Stimulated activated CD8-positive, alpha-beta memory T cell treated with anti-CD3 and anti-CD28 coated beads, Interleukin-15, amount 100 ng/mL, for 1 hour (primary cell): ENCODE measurements at places on chromosomes 2 and 18.

- no peak for DNase-seq
These were observed 15.0 kb upstream of the SERPINB3 start for GRCh38 chr18:63676526-63677323.

DNA sequence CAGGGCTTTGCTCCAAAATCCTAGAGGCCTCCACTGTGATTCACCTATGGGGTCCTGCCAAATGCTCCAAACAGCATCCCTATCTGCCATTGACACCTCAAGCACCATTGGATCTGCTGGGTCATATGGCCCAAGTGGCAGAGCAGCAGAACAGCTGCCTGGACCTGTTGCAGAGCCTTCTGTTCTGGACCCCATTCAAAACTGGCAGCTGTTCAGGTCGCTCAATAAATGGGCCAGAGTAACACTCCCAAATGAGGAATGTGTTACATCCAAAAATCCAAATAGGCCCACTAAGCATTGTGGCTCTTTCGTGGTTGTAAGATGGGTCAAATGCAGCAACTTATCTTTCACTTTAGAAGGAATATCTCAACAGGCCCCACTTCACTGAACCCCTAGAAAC is 783.6 kb downstream of the DCDC2C start:
- no peak for DNase-seq

DNA sequence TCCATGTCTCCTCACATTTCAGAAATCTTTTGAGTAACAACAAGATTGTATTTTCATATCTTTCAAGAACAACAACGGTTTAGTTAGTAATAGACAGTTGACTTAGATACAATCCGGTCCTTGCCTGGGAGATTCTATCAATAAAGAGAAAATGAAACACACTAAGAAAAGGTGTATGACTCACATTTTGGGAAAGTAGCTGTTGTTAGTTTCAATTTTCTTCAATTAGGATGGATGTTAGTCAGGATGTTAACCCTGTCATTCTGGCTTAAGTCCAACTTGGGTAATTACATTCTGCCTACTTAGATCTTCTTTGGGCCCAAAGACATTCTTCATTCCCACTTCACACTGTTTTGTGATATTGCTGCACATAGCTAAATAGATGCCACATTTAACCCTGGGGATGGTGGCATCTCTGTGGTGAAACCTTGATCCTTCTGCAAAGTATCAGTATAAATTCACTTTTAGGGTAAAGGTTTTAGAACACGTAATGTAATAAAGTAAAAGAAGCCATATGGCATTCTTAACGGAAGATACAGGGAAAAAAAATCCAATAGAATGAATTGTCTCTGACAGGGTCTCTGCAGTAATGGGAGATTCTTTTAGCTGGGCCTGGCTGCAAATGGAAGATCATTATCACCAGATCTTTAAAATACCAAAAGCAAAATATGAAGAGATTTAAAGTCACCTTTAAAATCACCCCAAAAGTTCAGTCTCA is 365.5 kb downstream of the FIGN start:
- DNase-seq, result no peak

DNA sequence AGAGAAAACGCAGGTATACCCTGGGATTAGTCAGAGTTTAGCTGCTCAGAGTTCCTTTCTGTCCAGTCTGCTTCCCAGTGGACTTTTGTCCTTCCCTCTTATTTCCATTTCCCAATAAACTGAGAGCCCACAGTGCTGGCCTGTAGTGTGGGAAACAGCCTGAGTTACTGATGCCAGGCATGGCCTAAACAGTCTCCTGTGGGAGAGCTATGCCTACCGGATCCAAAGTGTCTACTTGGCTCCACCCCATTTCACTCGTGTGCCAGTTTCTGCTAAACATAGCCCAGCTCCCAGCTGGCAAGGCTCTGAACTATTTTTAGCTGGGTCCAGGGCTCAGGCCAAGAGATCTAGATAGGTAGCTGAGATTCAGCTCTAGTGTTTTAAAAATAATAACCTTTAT is 15.6 kb upstream of the PPP1CB start:
- no peak for DNase-seq

GRCh38 chr18:67845035-67845434 is 328.5 kb upstream of the DSEL start:
- DNase-seq, result no peak

GRCh38 chr2:111236025-111236424 is 115.3 kb downstream of the BCL2L11 start:
- DNase-seq, result no peak

GRCh38 chr2:204321027-204321800 is 224.1 kb upstream of the PARD3B start:
- no peak for DNase-seq

DNA sequence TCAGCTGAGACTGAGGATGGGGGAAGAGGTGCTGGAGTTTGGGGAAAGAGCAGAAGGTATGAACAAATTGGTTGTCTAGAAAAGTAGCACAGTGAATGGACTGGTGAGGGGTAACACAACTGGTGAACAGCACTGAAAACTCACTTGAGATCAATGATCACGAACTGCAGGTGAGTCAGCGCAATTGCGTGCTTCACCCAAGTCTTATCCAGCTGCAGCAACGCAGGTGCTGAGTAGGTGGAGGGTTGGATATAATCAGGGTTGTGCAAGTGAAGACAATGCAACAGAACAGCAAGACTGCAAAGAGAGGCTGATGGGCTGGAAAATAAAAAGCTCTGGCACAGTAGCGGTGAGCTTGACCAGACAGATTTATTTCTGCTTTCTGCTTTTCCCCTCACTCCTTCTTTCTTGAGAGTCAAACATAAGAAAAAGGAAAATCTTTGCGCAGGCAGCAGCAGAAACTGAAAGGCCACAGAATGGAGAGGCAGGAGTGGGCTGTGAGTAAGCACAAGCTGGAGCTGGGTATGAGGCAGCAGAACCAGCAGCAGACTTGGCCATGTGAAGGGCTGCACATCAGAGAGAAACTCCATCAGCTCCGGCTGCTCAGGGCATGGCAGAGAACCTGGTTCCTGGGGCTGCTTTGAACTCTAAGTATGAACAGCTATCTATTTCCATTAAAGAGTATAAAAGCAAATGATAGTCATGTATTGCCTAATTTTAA is 99.4 kb upstream of the ARL5A start:
- no peak for DNase-seq

DNA sequence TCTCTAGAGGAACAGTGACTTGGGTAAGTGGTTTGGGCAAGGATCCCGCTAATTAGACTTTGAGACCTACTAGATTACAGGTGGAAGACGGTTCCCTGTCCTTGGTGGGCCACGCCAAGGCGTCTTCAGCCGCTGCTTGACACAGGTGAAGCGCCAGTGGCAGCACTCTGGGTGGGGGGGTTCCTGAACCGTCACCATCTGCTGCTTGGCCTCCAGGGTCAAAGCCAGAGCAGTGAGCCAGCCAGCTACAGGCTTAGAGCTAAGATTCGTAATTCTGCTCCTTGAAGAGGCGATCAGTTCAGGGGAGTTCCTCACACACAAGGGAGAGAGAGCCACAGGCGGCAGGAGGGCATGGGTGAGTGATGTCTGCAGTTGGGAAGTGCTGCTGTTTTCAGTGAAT is 39.4 kb upstream of the RBM44 start:
- DNase-seq, result no peak

GRCh38 chr18:33470216-33470615 is 29.7 kb upstream of the CCDC178 start:
- no peak for DNase-seq

DNA sequence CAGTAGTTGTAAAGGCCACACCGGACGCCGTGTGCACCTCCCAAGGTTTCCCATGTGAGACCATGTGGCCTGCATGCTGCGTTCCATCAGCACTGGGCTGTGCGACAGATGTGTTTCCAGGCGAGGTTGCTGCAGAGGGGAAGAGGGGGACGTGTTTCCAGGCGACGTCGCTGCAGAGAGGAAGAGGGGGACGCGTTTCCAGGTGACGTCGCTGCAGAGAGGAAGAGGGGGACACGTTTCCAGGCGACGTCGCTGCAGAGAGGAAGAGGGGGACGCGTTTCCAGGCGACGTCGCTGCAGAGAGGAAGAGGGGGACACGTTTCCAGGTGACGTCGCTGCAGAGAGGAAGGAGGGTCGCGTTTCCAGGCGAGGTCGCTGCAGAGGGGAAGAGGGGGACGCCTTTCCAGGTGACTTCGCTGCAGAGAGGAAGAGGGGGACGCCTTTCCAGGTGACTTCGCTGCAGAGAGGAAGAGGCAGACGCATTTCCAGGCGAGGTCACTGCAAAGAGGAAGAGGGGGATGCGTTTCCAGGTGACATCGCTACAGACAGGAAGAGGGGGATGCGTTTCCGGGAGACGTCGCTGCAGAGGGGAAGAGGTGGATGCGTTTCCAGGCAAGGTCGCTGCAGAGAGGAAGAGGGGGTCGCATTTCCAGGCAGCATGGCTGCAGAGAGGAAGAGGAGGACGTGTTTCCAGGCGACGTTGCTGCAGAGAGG is 24.5 kb downstream of the NFATC1 start:
- DNase-seq, result no peak

DNA sequence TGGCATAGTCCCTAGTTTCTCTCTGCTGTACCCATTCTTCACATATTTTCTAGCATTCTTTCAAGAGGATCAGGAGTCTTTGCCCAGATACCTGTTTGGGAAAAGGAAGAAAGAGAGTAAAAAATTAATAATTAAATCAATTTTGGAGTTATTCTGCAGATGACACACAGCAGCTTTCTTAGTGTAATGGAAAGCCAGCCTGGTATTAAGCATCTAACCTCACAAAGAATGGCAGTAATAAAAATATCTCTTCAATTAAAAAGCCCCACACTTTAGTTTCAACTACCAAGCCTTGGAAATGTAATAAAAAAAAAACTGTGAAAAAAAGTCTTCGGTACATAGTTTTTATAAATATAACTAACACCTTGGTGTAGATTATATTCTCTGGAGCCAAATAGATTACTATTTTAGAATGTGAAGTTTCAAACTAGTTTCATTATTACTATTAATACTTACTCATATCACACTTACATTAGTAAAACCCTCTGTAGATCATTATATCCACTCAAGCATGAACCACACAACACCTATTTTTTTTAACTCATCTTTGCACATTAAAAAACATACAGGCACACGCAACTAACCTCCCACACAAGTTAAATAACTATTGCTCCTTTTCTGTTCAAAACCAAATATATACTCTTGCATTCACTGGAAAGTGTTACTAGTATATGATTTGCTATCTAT is 90.9 kb downstream of the GPD2 start:
- no peak for DNase-seq

DNA sequence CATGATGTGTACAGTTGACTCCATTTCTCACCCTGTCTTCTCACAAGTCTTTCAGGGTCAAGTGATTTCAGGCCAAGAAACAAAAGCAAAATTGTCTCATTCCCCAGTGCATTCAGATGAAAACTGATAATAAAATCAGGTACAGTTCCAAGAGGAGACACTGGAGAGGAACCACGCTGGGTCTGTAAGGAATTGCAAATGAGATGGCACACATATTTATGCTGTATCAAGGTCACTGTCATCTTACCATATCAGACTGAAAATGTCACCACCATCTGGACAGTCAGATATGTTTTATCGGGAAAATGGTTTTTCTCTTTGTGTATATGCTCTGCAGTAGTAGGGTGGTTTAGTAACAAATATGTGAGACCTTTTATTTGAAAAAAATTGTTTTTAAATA is 91.7 kb downstream of the CCDC138 start:
- no peak for DNase-seq

DNA sequence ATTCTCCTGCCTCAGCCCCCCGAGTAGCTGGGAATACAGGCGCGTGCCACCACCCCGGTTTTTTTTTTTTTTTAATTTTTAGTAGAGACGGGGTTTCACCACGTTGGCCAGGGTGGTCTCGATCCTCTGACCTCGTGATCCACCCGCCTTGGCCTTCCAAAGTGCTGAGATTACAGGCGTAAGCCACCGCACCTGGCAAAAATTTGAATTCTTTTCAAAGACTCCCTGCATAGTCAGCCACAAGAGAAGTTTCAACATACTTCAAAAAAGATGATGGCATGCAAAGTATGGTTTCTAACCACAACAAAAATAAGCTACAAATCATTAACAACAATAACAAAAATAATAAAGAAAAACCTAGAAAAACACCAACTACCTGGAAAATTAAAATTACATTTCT is 22.0 kb downstream of the HYCC2 start:
- DNase-seq, result no peak

DNA sequence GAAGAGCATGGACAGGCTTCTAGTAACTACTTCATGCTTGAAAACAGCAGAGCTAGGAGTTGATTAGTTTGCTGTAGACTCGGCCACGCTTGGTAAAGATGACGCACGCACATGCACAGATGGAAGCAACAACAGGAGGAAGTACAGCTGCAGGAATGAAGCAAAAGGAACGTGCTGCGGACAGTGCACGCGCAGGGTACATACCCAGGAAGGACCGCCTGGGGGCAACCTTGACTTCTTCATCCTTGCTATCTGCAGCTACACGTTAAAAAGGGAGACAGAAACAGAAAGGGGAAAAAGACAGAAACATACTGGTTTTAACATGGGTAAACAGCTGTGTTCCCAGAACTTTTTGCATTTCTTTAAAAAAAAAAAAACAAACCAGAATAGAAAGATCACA is 17.7 kb downstream of the SLC66A2 start:
- DNase-seq, result no peak

DNA sequence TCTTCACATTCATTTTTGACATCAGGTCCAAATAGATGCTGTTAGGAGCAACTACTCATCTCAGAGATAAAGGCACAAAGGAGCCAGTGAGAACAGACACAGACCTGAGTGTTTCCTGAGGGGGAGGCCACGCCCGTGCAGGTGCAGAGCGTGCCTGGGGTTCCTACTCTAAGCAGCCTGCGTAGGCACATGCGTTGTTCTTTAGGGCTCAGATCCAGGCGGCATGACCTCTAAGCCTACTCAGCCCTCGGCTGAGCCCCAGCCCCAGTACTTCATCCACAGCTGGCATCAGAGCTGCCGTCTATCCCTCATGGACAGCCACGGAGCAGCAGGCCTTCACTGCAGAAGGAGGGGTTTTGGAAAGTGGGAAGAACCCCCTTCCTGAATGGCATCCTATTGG is 54.9 kb upstream of the PXDN start:
- DNase-seq, result no peak

DNA sequence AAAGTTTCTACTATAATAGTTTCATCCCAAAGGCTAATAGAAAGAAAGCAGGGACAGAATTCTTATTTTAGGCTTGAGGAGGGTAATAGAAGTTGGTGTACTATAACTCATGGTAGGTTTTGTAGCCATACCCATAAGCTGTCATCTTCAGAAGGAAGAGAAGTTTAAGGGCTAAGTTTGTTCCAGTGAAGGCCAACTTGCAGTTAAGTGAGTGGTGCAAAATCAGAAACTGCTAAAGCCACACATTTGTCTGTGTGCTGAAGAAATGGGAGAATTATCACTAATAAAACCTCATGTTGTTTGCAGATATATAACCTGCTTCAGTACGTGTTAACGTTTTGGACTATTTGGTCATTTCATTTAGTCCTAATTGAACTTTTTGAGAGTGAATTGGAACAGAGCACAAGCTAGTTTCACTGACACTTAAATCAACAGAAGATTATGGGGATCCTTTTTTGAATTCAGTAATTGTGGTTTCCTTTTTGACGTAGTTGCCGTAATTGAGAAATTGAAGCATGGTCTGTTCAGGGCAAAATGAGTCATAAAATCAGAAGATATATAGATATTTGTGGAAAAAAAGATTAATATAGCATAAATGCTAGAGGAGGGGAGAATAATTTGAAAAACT is 69.1 kb downstream of the PHLPP1 start:
- no peak for DNase-seq

GRCh38 chr2:221215487-221215886 is 356.6 kb downstream of the EPHA4 start:
- no peak for DNase-seq
